ENCODE measurements at places on chromosomes 5 and 9.

DNA sequence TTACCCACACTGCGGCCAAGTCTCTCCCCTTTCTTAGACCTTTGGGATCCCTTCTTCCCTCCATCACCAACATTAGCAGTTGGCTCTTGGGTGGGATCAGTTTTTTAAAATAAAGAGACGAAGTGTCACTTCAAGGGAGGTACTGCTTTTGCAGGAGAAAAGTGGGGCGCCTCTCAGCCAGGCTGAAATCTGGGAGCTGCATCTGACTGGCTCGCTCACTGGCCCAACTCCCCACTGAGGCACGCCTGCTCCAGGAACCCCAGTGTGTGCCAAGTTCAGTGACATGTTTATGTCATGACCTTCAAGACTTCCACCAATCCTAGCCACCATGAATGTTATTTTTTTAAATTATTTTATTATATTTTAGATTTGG, 130.5 kb downstream of the MVB12B start:
- no peak overlapping the region for H3K4me3 ChIP-seq
- peak; percentile 2 for DNase-seq
- H3K27me3 ChIP-seq, result no peaks in the 10 kb centered on the region
- H3K36me3 ChIP-seq, result no peaks in the 10 kb centered on the region
- no peaks in the 10 kb centered on the region for H3K4me1 ChIP-seq

DNA sequence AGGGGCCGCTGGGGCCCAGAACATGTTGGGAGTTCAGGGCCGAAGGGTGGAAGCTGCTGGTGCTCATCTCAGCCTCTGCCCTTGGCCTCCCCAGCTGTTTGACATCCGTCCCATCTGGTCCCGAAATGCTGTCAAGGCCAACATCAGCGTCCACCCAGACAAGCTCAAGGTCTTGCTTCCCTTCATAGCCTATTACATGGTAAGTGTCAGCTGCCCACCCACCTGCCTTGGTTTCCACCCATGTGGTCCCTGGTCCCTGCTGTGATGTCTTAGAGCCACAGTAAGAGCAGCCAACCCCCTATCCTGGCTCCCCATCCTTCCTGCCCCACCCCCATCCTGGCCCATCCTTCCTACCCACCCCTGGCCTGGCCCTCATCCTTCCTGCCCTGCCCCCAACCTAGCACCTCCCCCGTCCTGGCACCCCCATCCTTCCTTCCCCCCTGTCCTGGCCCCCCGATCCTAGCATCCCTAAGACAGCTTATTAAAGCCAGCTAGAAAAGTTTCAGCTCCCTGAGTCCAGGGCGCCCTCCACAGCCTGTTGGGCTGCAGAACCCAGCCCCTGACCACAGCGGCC, 9.7 kb upstream of the CEL start:
- peaks cover 89% of the 10 kb centered on the region for H3K36me3 ChIP-seq
- no peak for DNase-seq
- H3K4me3 ChIP-seq, result no peak overlapping the region
- H3K27me3 ChIP-seq, result no peaks in the 10 kb centered on the region
- H3K4me1 ChIP-seq, result peaks cover 8% of the 10 kb centered on the region
- no peak overlapping the region for H3K27ac ChIP-seq

DNA sequence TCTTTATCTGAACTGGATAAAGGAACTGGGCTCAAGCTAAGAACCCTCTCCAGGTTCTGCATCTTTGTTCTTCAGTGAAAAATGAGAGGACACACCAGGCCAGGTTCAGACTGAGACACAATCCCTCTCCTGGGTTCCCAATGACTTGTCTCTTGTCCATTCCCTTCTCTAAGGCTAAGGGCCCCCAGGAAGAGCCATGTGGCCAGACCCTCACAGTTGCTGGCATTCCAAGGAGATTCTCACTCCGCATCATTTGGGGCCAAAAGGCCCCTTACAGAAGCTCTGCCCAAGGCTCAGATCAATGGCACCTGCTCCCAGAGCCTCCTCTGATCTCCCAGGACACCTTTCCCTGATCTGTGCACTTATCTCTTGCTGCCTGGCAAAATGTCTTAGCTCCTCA, 4.9 kb downstream of the IL4 start:
- DNase-seq, result no peak
- no peak overlapping the region for H3K27ac ChIP-seq
- H3K4me1 ChIP-seq, result peaks cover 17% of the 10 kb centered on the region
- no peaks in the 10 kb centered on the region for H3K36me3 ChIP-seq
- no peak overlapping the region for H3K4me3 ChIP-seq

- peaks cover 36% of the 10 kb centered on the region for H3K36me3 ChIP-seq
- H3K27ac ChIP-seq, result no peak overlapping the region
- no peak overlapping the region for H3K4me3 ChIP-seq
- H3K27me3 ChIP-seq, result no peaks in the 10 kb centered on the region
- H3K4me1 ChIP-seq, result no peaks in the 10 kb centered on the region
Measured at GRCh38 chr9:37540634-37541033, 35.5 kb downstream of the FBXO10 start.

GRCh38 chr5:76831110-76831452, 12.3 kb downstream of the F2RL1 start:
- no peak overlapping the region for H3K27ac ChIP-seq
- H3K4me1 ChIP-seq, result peaks cover 8% of the 10 kb centered on the region
- no peak for DNase-seq
- H3K36me3 ChIP-seq, result peaks cover 15% of the 10 kb centered on the region

GRCh38 chr9:89821081-89821480, 216.3 kb downstream of the GADD45G start:
- H3K4me1 ChIP-seq, result peaks cover 4% of the 10 kb centered on the region
- H3K36me3 ChIP-seq, result no peaks in the 10 kb centered on the region
- no peak for DNase-seq
- no peak overlapping the region for H3K4me3 ChIP-seq

DNA sequence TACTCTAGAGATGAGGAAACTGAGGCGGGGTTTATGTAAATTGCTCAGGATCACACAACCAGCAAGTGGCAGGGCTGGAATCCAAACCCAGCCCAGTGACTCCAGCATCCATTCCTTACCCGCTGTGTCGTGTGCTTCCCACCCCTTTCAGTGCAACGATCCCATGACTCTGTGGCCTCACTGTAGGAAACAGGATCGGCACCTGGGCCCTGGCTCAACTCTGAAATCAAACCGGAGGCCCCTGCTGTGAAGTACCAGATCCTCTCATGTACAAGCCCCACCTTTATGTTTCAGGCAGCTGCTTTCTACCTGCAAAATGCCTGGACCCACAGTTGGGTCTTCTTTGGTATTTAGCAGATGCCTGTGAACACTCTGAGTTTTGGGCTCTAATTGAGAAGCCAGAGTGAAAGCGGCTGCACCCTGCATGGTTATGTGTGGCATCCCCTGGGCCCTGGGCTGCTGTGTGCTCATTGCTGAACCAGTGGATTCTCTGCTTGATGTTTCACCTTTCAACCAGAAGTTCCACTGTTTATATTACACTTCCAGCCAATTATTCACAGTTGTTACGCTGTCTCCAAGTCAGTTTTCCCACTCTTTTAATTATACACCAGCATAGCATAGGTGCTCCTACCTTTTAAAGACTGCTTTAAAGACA, 36.7 kb downstream of the ABLIM3 start:
- no peaks in the 10 kb centered on the region for H3K4me1 ChIP-seq
- no peak overlapping the region for H3K27ac ChIP-seq
- no peak for DNase-seq

GRCh38 chr5:145637396-145637795, 197.7 kb downstream of the PRELID2 start:
- no peaks in the 10 kb centered on the region for H3K4me1 ChIP-seq
- no peak for DNase-seq
- H3K36me3 ChIP-seq, result no peaks in the 10 kb centered on the region
- no peaks in the 10 kb centered on the region for H3K27me3 ChIP-seq
- H3K27ac ChIP-seq, result no peak overlapping the region

GRCh38 chr5:67518227-67518626, 321.6 kb upstream of the CD180 start:
- DNase-seq, result no peak
- H3K4me1 ChIP-seq, result peaks cover 52% of the 10 kb centered on the region
- H3K4me3 ChIP-seq, result no peak overlapping the region
- no peaks in the 10 kb centered on the region for H3K36me3 ChIP-seq

DNA sequence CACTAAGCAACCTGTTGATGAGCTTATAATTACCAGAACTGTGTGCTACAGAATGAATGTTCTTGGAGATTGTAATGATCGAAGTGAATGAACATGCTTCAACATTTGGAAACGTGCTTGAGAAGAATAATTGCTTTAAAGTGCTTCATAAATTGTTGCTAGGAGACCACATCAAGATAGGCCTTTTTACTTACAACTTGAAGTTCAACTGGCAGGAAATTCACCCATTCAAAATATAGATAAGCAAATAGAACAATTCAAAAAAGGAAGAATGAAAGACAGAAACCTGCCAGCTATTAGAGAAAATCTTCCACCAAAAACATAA, 38.0 kb upstream of the SLC44A1 start:
- H3K4me3 ChIP-seq, result no peak overlapping the region
- no peaks in the 10 kb centered on the region for H3K36me3 ChIP-seq
- H3K27me3 ChIP-seq, result no peaks in the 10 kb centered on the region
- no peak for DNase-seq

DNA sequence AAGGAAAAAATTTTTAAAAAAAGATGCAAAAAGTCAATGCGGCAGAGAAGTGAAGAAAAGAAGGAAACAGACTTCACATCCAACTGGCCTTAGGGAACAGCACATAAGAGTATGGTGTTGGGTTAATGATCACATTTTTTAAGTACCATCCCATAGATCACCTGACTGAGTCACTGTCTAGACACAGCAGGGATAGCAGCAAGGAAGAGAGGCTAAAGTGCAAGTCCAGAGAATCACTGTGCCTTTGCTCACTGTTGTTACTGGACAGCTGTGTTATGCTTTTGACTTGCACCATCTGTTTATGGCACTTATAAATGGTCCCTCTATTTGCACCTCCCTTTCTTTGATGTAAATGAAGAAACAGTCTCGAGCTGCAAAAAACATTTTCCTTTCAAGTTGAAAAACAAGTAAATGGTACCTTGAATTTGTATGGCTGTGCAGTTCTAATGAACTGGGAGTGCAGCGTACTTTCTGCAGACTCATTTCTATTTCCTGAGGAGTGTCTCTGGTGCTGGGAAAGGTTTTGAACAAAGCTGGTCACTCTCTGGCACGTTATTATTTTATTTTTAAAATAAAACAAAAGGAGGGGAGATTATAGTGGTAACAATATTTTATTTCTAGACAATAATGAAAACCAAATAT, 84.2 kb downstream of the TRPM6 start:
- H3K27ac ChIP-seq, result no peak overlapping the region
- no peak overlapping the region for H3K4me3 ChIP-seq
- peaks cover 28% of the 10 kb centered on the region for H3K27me3 ChIP-seq
- H3K4me1 ChIP-seq, result no peaks in the 10 kb centered on the region
- no peak for DNase-seq
- H3K36me3 ChIP-seq, result no peaks in the 10 kb centered on the region

GRCh38 chr5:169265888-169266287, 35.1 kb downstream of the SLIT3 start:
- DNase-seq, result no peak
- no peak overlapping the region for H3K27ac ChIP-seq
- no peaks in the 10 kb centered on the region for H3K36me3 ChIP-seq
- H3K4me1 ChIP-seq, result no peaks in the 10 kb centered on the region

GRCh38 chr9:88536023-88536324, 996 bp downstream of the NXNL2 start:
- peaks cover 14% of the 10 kb centered on the region for H3K4me1 ChIP-seq
- no peaks in the 10 kb centered on the region for H3K36me3 ChIP-seq
- no peak for DNase-seq
- no peak overlapping the region for H3K27ac ChIP-seq

GRCh38 chr9:120198027-120198426, 381.9 kb downstream of the CDK5RAP2 start:
- H3K27ac ChIP-seq, result no peak overlapping the region
- peaks cover 8% of the 10 kb centered on the region for H3K27me3 ChIP-seq
- no peaks in the 10 kb centered on the region for H3K36me3 ChIP-seq

DNA sequence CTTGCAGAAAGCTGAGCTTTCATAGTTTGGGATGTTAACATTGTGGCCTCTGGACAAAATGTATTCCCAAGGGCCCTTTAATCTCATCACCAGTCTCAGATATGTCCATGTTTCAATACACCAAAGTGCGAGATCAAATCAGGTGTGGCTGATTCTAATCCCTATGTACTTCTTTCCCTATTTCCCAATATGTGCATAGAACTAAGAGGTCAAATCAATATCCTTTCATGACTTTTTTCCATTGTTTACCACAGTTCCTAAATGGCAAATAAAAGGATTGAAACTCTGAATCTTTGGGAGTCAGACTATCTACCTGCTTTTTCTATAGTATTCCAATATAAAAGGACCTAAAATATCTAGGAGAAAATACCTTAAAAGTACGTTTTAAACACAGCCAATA, 105.0 kb downstream of the FBXO38 start:
- H3K4me3 ChIP-seq, result no peak overlapping the region
- H3K4me1 ChIP-seq, result no peaks in the 10 kb centered on the region
- no peak overlapping the region for H3K27ac ChIP-seq
- DNase-seq, result no peak
